ENCODE measurements at places on chromosomes 4 and X.

DNA sequence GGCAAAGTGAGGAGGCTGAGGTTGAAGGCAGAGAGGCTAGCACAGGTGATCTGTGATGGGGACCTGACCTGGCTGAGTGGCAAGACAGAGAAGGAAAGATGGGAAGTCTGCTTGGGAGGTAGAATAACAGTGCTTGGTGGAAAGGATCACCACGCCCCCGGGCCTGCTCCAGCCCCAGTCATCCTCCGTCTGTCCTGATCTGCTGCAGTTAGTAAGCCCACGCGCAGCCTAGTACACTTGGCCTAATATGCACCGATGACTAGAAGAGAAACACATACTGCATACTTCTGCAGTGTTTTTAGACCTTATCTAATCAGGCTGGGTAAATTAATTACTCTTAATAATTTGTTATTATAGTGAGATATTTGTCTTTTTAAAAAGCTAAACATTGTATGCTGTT lies 103.7 kb upstream of the KLF3 start:
- no peak for DNase-seq

GRCh38 chr4:83230928-83231327 lies 53.7 kb downstream of the COQ2 start:
- DNase-seq, result peak; percentile 16

GRCh38 chr4:140557831-140558435 lies 10.8 kb downstream of the UCP1 start:
- no peak for DNase-seq

- no peak for DNase-seq
Observed at GRCh38 chrX:30881390-30881789, 7.7 kb downstream of the TAB3 start.

DNA sequence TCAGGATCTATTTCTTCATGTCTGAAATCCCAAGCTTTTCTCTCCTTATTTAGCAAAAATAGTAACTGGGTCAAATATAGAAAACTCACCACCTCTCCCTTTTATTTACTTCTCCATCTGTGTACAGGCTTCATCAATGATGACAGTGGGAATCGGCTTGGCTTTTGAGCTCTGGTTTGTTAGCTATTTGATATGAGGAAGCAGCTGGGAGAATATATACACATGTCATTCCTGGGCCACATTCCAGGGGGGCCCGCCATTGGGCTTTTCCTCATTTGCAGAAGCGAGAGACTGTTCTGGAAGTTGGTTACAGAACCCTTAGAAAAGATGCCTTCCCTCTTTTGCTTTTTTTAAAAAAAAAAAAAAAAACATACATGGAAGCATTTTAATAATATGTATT lies 107.4 kb upstream of the F9 start:
- no peak for DNase-seq

DNA sequence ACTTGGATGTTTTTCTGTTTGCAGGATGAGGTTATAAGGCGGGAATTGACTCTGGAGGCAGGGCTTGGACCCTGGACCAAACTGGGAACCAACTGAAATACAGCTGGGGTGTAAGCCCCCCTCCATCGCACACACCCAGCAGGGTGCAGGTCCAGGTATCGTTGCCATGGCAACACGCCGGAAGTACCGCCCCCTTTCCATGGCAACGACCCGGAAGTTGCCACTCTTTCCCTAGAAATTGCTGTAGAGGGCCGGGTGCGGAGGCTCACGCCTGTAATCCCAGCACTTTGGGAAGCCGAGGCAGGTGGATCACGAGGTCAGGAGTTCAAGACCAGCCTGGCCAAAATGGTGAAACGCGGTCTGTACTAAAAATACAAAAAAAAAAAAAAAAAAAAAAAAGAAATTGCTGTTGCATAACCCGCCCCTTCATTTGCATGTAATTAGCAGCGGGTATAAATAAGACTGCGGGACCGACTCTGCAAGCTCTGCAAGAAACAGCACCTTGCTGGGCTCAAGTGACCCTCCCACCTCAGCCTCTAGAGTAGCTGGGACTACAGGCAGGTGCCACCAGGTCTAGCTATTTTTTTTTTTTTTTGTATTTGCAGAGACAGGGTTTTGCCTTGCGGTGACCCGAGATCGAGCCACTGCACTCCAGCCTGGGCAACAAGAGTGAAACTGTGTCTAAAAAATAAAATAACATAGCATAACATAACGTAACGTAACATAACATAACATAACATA lies 139.6 kb downstream of the CRLF2 start:
- no peak for DNase-seq

DNA sequence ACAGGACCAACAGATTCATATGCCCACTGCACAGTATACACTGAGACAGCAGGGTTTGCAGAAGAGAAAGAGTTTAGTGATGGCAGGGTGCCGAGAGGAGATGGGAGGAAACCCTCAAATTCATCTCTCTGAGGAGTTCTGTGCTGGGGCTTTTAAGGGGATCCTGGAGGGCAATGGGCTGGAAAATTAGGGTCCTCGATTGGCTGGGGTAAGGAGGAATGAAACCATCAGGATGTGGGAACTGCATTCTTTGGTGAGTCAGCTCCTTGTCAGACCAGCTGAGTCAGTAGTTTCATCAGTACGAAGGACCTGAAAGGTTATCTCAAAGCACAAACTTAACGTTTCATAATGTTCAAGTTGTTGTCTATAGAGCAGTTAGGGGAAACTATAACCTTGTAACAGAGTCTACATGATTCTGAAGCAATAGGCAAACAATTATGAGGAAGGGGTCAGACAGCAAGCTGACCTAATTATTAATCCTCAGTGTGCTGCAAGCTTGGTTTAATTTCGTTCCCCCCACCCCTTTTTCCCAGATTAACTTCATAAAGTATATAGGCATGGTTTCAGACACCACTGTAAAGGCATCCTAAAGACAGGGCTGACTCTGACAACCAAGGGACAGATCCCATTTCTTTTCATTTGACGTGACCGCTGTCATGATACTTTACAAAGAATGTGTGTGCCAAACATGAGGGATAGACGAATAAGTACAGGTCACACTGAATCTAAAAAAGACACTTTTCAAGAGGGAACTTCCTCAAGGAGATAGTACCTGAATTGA lies 1.5 kb upstream of the MSMO1 start:
- DNase-seq, result no peak

DNA sequence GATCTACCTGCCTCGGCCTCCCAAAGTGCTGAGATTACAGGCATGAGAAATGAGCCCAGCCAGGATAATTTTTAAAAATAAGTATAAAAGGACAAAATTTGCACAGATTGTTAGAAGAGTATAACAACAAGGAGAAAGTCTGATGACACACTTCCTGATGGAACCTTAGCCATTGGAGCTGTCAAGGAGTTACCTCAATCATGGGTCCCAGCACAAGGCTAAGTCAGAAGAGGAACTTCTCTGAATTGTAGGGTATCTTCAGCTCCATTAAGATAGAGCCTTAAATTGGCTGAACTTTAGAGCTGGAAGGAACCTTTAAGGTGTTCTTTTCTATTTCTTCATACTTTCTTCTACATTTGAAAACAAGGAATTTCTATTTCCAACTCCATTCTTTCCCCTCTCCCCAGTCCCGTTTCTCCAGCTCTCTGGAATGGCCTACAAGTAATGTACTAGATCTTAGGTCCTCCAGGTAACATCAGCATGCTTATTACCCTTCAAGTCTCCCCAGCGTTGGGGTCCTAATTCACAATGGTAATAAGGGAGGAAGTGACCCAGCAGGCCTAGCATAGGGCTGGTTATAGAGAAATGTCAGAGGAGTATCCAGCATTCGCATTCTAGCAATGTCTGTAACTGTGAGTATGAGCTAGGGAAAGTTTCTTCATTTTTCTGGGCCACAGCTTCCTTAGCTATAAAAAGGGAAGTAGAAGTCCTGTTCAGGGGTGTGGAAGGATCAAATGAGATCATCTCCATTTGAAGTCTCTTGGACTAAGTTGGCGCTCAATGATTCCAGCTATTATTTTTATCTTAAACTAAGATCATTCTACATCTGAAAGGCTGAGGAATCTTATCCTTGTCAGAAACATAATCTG lies 18.5 kb upstream of the RBPJ start:
- no peak for DNase-seq

GRCh38 chr4:189530848-189531247 lies 409.8 kb upstream of the FRG1 start:
- DNase-seq, result no peak

DNA sequence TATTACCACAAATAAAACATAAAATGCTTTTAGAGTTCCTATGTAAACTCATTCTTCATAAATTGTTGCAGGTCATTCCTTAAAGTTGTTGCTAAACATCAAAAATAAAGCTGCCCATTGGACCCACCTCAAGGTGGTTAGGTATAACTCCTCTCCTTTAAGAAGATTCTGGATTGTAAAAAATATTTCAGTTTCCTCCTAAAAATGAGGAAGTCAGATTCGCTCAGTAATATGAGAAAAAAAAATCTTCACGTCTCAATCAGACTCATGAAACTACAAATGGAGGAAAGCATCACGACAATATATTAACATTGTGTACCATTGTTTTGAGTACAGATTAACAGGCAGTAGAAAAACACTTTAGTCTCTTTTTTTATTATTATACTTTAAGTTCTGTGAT lies 105.9 kb downstream of the DDX60 start:
- DNase-seq, result no peak

DNA sequence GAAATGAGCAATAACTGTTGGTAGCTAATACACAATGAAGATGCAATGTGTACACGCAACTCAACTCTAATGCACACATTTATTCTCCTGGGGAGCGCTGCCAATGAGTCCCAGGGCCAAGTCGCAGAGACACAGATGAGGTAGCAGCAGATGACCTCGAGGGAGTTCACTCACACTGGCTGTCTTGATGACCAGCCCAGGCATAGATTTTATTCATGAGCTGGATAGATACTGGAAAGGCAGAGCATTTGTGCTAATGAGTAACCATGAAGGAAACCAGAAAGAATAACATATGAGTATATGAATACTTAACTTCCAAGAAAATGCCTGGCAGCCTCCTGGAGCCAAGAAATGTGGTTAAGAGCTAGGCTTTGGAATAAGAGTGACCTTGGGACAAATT lies 42.3 kb downstream of the RASL11B start:
- DNase-seq, result no peak

- no peak for DNase-seq
Observed at GRCh38 chr4:142818031-142818430, 28.1 kb downstream of the INPP4B start.

All from vagina (tissue), 2 donors.